ENCODE measurements at places on chromosomes 11 and 22.

DNA sequence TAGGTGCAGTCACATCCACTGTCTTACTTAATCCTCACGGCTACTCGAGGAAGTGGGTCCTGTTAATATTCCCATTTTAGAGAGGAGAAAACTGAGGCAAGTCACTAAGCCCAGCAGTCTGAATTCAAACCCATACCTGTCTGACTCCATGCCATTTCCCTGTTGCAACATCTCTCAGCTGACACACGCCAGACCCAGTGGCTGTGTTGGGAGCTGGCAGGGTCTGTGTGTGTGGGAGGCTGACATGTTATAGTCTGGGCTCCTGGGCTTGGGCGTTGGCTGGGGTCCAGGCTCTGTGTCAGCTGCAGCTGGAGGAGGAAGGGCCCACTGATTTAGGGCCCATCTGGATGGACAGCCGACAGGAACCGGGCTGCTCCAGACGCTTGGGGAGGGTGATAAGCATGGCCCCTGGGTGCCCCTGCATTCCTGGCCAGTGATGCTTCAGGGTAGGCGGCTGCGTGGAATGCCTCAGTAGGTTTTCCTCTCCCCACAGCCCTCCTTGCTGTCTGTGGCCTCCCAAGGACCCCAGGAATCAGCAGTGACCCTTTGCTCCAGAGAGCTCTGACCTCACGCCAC, 562.5 kb downstream of the MN1 start:
- DNase-seq = peak; percentile 4

- DNase-seq = no peak
Measured at GRCh38 chr11:88104408-88104807, 70.8 kb downstream of the RAB38 start.

- no peak for DNase-seq
Measured at GRCh38 chr11:65151331-65151899, 17.1 kb upstream of the SYVN1 start.

- DNase-seq = no peak
Measured at GRCh38 chr22:32810555-32811133, 9.1 kb downstream of the TIMP3 start.

DNA sequence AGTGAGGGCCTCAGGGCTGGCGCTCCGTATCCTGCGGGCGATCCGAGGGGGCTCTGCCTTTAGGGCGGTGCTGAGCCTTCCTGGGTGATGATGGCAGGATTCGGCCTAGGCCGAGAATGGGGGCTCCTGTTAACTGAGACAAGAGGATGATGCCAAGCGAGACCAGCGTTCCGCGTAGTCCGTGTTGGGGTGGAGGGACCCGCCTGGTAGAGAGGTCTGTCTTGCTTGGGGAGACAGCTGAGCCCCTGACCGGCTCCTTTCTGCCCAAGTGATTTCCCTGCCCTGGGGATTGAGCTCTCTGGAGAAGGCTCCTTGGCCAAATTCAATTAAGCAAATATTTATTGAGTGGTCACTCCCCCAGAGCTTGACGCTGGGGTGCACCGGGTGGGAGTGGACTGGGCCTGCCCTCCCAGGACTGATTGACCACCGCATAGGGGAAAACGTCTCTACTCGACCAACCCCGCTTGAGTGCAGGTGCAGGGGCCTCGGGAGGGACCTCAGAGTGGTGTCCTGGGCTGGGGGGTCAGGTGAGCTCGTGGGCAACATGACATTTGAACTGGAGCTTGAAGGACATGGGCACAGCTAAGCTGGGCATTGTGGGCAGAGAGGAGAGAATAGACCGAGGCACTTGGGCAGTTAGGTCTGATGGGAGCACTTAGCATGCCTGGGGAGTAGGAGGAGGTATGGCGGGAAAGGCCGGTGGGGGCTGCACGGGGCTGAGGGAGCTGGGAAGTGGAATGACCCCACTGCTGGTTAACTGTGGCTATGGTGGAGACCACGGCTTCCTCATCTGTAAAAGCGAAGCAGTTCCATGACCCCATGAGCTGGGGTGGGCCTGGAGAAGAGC, 1.1 kb downstream of the GNAZ start:
- DNase-seq = no peak

- no peak for DNase-seq
Measured at GRCh38 chr11:64364435-64364834, 5.5 kb downstream of the RPS6KA4 start.

GRCh38 chr11:68598816-68599653, 85.3 kb upstream of the GAL start:
- no peak for DNase-seq

GRCh38 chr22:36409911-36410756, 22.4 kb upstream of the MYH9 start:
- peak; percentile 97 for DNase-seq

- DNase-seq = no peak
Measured at GRCh38 chr11:115660030-115660805, 156.0 kb upstream of the CADM1 start.
